ENCODE measurements at places on chromosomes 3 and 15.

- no peak for DNase-seq
Observed at GRCh38 chr15:35697549-35698299, 151.8 kb upstream of the DPH6 start.

DNA sequence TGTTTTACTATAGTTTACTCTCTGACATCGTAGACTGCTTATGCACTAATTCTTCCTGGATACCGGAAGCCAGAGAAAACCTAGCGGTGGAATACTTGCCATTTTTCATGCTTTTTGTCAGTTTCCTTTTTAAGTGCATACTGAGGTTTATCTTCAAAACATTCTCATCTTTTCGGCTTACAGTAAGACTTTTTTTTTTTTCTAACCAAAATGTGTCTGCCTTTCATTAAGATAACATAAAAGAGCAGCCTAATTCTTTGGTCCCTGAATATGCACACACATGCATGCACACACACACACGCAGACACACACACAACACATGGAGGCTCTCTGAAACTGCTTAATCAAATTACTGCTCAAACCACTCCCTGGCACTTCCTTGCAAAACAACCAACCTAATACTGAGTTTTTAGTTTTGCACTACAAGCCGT lies 1.3 kb downstream of the ZNF445 start:
- no peak for DNase-seq

GRCh38 chr3:112594856-112595255 lies 33.0 kb downstream of the SLC35A5 start:
- DNase-seq = no peak

DNA sequence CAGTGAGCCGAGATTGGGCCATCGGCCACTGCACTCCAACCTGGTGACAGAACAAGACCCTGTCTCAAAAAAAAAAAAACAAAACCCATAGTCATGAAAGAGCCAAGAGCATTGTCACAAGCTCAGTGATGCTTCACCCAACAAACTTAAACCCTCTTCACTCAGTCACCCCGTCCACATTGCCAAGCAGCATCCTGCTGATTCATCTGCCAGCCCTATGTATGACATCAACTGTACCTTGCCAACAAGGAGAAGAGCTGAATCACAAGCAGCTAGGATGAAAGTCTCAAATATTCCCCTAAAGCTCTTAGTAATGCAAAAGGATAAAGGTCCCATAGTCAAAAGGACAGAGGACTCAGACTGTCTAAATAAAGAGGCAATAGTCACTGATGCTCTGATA lies 90.0 kb downstream of the ANO10 start:
- DNase-seq = no peak

GRCh38 chr3:23079976-23080375 lies 123.2 kb upstream of the UBE2E2 start:
- DNase-seq = no peak

- DNase-seq = no peak
Observed at GRCh38 chr15:70319466-70319865, 221.7 kb upstream of the TLE3 start.

DNA sequence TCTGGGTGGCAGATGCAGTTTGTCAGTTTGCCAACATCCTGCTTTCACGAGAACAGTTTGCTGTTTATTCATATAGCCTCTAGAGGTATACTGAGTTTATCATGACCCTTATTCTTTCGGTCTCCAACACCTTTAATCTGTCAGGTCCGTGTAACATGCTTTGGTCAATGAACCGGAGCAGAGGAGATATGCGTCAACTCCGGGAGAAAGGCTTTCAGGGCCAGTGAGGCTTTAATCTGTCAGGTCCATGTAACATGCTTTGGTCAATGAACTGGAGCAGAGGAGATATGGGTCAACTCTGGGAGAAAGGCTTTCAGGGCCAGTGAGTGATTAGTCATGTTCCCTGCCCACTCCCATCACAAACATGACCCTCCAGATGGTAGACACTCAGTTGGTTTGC lies 16.9 kb upstream of the GPD1L start:
- no peak for DNase-seq

DNA sequence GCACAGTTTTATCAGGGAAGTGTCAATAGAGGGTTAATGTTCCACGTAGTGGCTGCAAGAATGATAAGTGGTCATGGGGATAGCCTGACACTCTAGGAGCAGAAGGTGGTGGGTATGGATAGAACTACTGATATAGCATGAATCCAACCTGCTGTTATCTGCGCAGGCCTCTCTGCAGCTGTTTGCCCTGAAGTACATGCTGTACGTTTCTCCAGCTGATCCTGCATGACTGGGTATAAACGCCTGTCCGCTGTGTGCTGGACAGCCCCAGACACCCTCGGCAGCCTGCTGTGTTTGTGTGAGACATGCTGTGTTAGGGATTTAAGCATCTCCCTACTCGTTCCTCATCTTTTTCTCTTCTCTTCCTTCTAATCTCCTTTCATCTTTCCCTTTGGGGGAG lies 87.1 kb downstream of the LPP start:
- DNase-seq = no peak

- DNase-seq = no peak
Observed at GRCh38 chr3:43363621-43364266, 77.4 kb downstream of the SNRK start.

- no peak for DNase-seq
Observed at GRCh38 chr3:155643581-155644165, 101.2 kb downstream of the PLCH1 start.

GRCh38 chr3:53672981-53673380 lies 173.2 kb downstream of the CHDH start:
- no peak for DNase-seq

DNA sequence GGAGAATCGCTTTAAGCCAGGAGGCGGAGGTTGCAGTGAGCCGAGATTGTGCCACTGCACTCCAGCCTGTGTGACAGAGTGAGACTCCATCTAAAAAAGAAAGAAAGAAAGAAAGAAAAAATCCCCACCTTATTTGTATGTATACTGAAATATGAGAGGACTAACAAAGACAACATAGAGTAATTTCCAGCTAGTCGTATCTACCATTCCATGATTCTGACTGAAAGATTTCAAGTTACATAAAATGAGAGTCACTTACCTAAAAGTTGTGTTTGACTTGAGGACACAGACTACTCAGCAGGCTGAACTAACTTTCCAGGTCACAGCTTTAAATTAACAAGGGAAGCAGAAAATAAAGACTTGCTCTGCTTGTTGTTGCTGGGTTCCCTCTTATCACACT lies 18.8 kb upstream of the PRKCI start:
- DNase-seq = no peak

GRCh38 chr15:85583923-85584390 lies 203.6 kb downstream of the AKAP13 start:
- DNase-seq = no peak

Measured in NCI-H1436 (cell line).